EH (cell line): ENCODE measurements at places on chromosomes 5 and 9.

DNA sequence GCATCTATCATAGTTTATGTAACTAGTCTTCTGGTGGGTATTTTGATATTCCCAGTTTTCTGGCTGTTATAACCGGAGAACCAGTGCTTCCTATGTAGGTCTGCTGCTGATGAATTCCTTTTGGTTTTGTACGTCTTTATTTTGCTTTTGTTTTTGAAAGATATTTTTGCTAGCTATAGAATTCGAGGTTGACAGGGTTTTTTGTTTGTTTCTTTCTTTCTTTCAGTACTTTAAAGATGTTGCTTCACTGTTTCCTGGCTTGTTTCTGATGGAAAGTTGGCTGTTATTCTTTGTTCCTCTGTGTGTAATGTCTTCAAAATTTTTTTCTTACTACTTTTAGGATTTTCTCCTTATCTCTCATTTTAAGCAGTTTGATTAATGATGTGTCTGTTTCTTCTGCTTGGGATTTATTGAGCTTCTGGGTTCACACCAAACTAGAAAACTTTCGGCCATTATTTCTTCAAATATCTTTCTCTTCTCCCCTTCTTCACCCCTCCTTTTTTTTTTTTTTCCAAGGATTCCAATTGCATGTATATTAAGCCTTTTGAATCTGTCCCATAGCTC lies 27.5 kb downstream of the ZNF618 start:
- DNase-seq = no peak

- DNase-seq = no peak
These were observed 53.7 kb upstream of the ZBTB43 start for GRCh38 chr9:126750941-126751725.

DNA sequence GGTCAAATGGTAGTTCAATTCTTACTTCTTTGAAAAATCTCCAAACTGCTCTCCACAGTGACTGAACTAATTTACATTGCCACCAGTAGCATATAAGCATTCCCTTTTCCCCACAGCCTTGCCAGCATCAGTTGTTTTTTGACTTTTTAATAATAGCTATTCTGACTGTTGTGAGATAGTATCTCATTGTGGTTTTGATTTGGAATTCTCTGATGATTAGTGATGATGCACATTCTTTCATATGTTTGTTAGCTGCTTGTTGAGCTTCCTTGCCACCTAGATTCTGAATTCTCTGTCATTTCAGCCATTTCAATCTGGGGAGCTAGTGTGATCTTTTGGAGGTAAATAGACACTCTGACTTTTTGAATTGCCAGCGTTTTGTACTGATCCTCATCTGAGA lies 24.0 kb downstream of the CDK20 start:
- DNase-seq = peak; percentile 27

- DNase-seq = no peak
These were observed 29.8 kb upstream of the GZMA start for GRCh38 chr5:55072666-55073065.

DNA sequence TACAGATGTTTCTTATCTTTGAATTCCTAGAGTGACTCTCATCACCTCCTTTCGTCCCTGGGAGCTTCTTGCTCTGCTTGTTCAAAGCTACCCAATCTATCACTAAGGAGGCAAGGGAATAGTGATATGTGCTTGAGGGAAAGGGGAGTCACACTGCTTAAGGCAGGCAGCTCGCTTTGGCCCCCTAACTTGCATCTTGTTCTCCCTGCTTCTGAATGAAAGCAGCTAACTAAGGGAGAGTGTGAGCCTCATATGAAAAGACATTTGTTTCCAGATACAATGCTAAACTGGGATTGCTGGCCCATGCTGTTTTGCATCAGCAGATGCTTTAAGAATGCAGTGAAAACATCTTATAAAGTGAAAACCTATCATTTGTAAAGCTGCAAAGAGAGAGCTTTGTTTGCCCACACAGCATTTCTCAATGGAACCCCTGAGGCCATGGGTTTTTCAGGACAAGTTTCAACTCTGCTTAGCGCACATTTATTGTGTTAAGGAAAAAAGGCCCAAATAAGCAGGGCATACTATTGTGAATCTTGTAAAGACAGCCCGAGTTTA lies 367.9 kb upstream of the ADAMTSL1 start:
- DNase-seq = no peak

- DNase-seq = no peak
These were observed 94.1 kb downstream of the CDC42SE2 start for GRCh38 chr5:131357739-131358561.

DNA sequence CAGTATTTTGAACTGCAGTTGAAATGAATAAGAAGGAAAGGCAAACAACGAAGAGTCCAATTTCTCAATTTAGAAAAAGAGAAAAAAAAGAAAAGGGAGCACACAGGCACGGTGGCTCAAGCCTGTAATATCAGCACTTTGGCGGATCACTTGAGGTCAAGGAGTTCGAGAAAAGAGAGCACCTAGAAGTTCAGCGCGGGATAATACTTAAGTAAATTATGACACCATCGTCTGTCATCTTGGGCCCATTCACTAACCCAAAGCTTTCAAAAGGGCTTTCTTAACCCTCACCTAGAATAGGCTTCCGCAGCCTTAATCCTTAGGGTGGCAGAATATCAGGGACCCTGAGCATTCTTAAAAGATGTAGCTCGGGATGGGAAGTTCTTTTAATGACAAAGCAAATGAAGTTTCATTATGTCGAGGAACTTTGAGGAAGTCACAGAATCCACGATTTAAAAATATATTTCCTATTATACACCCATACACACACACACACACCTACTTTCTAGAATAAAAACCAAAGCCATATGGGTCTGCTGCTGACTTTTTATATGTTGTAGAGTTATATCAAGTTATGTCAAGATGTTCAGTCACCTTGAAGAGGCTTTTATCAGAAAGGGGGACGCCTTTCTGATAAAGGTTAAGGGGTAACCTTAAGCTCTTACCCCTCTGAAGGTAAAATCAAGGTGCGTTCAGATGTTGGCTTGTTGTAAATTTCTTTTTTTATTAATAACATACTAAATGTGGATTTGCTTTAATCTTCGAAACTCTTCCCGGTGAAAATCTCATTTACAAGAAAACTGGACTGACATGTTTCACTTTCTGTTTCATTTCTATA lies 602 bp upstream of the CD274 start:
- no peak for DNase-seq

GRCh38 chr9:16023446-16023845 lies 470.6 kb downstream of the CCDC171 start:
- peak; percentile 91 for DNase-seq

DNA sequence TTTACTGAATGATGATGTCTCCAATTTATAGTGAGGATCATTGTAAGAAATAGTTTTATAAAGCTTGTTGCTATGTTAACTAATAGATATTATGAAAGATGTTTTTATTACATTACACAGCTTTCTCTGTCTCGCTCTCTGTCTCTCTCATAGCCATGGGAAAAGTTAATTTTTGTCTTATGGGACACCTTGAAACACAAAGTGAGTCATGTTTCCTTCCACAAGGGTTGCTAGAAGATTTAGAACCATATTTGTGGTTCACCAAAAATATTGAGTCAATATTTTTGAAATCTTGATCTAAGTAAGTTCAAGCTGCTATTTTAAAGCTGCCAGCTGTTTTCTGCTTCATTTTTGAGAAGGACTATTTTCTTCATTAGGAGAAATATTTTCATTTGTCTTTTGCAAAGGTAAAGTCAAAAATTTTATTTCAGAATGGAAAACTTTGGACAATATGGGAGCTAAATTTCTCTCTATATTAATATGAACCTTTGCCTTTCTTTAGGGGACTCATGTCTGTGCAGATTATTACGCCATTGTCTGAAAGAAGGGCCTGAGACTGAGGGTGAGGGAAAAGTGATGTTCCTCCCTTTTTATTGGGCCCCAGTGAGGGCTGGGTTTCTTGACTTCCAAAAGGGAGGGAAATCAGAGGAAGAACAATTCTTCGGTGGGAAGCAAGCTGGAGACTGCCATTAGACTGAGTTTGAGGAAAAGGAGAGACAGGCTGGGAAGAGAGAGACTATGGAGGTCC lies 87.9 kb upstream of the SLC24A2 start:
- no peak for DNase-seq

DNA sequence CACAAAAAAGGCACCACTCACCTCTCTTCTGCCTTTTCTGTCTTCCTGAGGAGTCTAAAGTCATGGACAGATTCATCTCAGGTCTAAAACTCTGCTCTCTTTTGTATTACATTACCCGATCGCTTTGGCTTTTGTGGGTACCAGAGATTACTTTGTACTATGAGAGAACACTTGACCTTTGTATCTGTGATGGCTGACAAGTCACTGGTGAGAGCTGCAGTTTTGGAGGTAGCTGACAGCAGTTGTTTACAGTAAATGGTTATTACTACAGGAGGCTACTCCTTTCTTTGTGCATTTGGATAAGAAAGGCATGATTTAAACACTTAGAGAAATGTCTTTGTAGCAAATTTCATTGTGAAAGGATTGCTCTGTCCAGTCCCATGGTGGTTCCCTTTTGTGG lies 307.3 kb downstream of the FBXL17 start:
- DNase-seq = no peak

- DNase-seq = no peak
These were observed 166.7 kb upstream of the PPP2R2B start for GRCh38 chr5:147045290-147045689.

DNA sequence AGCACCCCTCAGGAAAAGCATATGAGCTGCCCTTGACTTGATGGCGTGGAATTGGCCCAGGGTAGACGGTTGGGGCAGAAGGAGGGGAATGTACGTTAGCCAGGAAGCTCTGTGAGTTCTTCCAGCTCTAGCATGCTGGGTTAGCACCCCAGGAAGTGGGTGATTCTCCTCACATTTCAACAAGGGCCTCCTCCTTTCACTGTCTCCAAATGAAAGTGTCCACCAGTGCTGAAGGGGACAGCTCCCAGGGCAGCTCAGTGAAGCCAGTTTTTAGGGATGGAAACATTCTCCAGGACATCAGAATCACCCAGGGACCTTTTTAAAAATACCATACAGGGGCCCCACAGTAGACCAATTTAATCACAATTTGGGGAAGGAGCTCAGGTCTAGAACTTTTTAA lies 17.2 kb upstream of the AFAP1L1 start:
- peak; percentile 69 for DNase-seq

- DNase-seq = no peak
These were observed 173.6 kb downstream of the NR2F1-AS1 start for GRCh38 chr5:93407454-93407853.

DNA sequence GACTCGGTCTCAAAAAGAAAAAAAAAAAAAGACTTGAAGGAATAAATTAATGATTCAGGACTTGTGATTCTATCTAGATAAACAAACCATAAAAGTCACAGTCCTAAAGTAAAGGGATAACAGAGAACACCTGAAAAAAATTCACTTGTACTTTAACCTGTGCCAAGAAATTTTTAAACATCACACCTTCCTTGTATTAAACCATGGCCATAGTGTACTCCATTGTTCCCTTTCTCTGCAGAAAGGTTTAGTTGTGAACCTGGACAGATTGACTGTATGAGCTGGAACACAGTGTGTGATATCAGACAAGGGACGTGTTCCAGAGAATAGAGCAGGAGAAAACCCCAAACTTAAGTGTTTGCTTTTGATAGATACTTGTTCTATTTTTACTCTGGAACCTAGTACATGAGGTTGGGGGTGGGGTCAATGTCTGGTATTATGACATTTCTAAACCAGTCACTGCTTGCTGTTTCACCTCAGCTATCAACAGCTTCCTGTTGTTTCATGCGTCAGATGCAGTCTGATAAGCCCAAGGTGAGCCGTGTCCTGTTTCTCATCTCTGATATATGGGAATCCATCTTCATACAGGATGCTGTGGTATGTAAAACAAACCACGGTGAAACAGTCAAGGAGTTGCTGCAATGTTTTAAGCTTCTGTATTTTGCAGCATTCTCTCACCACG lies 62.5 kb upstream of the ITGA1 start:
- DNase-seq = peak; percentile 30

DNA sequence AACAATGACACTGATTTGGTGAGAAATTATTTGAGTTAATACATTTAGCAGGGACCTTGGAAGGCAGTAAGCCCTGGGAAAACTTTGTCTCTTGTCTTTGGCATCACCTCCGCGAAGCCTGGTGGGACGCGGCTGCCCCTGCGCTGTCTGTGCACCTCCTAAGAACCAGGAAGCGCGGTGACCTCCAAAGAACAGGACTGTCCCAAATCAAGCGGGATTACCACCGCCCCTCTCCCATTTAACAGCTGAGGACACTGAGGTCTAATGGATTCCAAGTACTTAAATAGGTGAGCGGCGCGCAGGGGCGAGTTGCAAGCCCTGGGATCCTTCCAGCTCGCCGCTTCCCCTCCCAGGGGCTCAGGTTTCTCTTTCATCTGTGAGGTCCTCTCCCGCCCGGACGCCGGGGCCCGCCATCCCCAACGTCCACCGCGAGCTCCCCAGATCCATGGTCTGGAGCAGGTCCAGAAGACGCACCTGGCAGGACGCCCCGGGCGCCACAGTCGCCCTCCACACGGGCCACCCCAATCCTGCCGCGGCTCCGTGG lies 432 bp downstream of the STARD4 start:
- DNase-seq = peak; percentile 42

GRCh38 chr5:135213027-135213386 lies 179.0 kb upstream of the PITX1 start:
- no peak for DNase-seq

DNA sequence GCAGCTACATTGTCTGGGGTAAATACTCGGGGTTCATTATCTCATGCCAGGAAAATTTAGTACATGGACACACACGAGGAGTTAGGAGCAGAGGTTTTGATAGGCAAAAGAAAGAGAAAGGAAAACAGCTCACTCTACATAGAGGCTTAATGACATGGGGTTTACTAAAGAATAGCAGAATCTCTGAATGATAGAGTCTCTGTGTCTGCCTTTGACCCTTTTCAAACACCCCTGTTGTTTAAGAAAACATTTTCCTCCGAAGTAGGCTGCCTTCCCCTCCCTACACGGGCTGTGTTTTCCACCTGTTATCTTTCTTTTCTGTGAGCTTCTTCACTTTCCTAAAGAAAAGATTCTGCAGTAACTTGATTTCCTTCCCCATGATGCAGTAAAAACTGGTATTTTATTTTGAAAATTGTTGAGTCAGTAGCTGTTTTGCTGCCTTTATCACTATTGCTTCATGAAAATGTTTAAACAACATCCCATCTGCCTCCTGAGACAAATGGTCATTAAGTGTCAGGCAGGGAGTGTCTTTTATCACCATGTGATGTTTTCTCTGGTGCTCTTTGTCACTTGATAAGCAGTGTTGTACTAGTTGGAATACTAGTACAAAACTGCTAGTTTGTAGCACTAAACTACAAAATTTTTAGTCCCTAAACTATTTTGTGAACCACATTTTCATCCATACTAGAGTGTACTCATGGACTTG lies 76.6 kb downstream of the PPIC start:
- DNase-seq = no peak

GRCh38 chr9:82080265-82080664 lies 91.7 kb downstream of the SPATA31D1 start:
- no peak for DNase-seq

GRCh38 chr9:93009337-93010015 lies 49.0 kb upstream of the SUSD3 start:
- DNase-seq = no peak
